ENCODE measurements at places on chromosomes 2 and 18.

- no peak for DNase-seq
Observed at GRCh38 chr2:86143307-86143706, 37.3 kb downstream of the PTCD3 start.

DNA sequence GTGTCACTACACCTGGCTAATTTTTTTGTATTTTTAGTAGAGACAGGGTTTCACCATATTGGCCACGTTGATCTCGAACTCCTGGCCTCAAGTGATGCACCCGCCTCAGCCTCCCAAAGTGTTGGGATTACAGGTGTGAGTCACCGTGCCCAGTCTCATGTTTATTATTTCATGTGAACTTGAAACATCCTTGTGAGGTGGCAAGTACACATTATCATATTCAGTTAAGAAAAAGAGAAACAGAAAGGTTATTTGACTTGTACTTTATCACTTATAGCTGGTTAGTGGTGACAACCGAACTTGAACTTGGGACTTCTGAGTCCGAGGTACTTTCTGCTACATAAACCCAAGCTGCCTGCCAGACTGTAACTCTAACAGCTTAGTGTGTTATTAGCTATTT, 24.4 kb downstream of the ABHD3 start:
- DNase-seq = no peak

DNA sequence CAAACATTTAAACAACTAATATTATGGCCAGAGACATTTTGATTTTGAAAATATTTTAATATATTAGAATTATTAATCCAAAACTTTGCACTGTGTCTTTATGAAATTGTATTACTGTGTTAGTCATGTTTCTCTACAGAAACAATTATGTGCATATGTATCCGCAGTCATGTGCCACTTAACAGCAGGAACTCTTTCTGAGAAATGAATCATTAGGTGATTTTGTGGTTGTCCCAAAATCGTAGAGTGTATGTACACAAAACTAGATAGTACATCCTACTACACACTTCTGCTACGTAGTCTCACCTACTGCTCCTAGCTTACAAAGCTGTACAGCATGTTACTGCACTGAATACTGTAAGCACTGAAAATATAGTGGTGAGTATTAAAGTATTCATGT, 479.2 kb upstream of the DSEL start:
- no peak for DNase-seq

DNA sequence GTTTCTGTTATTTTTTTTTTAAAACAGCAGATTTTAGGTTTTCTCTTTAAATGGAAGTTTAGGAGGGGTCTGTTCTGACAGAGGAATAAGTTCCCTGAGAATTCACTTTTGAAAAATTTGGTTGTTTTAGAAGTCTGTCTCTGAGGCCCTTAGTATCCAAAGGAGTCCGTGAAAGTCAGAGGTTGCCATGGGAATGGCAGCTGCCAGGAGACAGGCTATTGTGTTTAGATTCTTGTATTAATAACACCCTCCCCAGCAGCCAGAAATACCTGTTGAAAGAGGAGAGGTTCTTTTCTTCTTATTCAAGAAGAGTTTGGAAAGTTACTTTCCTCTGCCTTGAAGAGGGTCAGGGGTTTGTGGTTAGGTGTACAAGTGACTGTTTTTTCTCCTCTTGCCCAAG, 29.5 kb downstream of the TNP1 start:
- DNase-seq = no peak

DNA sequence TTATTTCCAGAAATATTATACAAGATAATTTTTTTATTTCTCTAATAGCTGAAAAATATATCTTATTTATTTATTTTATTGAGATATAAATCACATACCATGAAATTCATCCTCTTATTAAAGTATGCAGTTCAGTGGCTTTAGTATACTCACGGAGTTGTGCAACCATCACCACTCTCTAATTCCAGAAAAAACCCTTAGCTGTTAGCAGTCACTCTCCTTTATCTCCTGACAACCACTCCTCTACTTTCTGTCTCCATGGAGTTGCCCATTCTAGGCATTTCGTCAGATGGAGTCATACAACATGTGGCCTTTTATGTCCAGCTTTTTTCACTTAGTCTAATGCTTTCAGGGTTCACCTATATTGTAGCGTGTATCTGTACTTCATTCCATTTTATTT, 66.5 kb downstream of the TCF7L1 start:
- DNase-seq = no peak

DNA sequence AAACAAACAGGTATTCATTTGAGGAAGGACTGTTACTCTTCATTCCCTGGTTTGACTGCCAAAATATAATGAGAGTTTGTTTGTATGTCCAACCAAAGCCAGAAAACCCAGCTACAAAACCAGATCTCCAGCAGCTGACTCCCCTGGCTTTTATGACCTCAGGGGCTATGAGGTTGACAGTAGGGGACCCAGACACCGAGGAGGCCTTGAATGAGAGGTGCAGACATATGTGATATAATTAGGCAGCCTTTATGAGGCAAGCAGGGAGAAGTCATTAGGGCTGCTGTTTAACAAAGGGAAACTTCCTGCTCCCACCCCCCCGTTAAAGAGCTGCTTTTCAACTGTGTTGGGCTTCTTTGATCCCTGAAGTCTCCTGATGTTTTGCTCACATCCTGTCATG, 236.7 kb downstream of the SLC4A3 start:
- no peak for DNase-seq

- no peak for DNase-seq
Observed at GRCh38 chr2:156867201-156867600, 390.3 kb upstream of the GALNT5 start.

- DNase-seq = no peak
Observed at GRCh38 chr18:76098674-76099411, 396.2 kb downstream of the ZNF516 start.

- DNase-seq = no peak
Observed at GRCh38 chr2:169095621-169096105, 26.3 kb downstream of the DHRS9 start.

DNA sequence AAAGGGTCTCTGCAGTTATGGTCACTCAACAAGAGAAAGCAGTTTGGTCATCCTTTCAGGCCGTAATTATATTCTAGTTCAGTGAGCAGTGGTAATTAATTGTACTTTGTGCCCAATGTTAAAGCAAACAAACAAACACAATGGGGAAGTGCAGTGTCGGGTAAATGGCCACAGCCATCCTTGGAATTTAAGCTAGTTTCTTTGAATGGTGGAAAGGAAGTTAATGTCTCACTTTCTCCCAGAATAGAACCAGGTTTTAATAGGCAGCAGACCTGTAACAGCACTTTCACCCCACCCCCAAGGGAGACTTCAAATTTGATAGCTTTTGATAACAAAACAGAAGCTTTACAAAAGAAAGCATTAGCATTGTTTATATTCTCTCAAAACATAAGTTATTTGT, 20.0 kb upstream of the ITGAV start:
- DNase-seq = no peak

- DNase-seq = no peak
Observed at GRCh38 chr2:37627710-37628109, 43.7 kb downstream of the CDC42EP3 start.

- peak; percentile 72 for DNase-seq
Observed at GRCh38 chr2:237449193-237449881, 35.4 kb upstream of the COL6A3 start.

DNA sequence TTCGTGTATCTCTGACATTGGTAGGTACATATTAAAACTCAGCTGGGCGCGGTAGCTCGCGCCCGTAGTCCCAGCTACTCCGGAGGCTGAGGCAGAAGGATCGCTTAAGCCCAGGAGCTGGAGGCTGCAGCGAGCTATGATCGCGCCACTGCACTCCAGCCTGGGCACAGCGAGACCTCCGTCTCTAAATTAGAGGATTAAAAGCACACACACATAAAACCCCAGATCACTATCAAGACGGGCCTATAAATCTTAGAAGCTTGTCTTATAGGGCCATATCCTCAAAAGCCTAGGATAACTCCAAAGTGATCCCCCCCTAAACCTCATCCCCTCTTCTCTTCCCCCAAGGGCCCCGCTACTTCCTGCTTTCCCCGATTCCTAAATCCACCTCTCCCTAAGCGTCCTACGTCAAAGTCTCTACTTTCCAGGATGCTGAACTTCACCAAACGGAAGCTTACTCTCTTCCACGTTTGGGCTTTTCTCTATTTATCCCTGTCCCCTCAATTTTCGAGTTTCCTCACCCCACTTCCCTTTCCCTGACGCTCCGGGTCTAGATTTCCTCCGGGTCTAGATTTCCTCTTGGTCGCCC, 707 bp downstream of the KRCC1 start:
- DNase-seq = no peak

DNA sequence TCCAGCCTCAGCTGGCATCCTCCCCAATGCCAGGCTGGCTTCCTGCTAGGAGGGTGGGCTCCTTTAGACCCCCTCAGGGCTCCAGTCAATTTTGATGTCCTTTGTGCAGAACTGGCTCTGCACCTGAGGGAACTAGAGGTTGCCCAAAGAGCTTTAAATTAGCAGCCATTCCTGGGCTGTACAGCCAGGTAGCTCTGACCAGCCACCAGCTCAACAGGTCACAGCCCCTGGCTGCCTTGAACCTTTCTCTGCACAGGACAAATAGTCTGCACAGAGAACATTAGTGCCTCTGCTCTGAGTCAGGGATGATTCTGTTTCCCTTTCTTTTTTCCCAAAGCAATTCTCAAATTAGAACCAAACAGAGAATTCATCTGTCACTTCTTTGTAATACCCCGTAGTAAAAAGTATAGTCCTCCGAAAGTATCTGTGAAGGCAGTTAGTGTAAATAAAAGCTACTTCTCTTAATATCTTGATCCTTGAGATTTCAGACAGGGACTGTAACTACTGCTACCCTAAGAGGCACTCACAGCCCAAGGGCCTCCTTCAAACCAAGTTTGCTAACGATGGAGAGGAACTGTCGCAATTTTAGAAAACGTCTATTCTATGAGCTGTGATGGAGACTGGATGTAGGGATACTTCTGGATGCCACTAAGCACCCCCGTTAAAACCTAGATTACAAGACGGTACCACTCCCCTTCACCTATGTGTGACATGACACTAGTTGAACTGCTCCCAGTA, 3.0 kb downstream of the TTC32 start:
- DNase-seq = no peak

DNA sequence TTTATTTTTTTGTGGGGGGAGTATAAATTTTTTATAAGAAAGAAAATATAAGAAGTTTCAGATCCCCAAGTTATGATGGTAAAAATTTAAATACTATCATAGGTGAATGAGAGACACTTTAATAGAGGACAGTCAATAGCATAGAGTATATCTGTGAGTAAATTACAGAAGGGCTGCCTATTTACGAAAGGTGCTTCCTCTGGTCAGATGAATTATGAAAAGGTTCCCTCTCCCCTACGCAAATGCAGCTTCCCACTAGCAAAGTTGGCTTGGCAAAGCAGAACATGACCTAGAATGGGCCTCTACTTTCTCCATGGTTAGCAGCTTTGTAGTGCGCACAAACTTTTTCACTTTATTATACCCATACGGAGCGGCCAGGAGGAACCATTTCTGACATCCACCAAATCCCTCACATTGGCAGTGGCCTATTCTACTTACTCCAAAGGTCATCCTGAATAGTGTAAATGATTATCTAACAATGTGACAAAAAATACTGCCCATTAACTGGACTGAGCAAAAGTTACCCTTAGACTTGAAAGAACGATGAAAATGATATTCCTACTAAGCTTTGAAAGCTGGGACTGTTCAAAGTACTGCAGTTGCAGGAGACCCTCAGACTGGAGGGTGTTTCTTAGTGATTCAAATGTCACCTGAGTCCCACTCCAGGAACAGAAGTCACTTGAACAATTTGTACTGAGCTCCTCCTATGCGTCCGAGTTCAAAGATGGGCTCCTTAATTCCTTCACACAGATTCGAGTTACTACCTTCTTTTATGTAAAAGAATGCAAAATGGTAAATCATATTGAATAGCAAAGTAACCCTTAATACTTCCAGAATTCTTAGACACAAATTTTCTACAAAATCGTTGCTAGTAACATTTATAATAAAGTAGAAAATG, 148.5 kb downstream of the NOL4 start:
- DNase-seq = no peak

GRCh38 chr2:241066171-241066892, 35.8 kb downstream of the MTERF4 start:
- no peak for DNase-seq

GRCh38 chr2:29068513-29068912, 5.8 kb downstream of the PCARE start:
- DNase-seq = no peak

GRCh38 chr2:202099515-202099914, 26.5 kb downstream of the KIAA2012 start:
- no peak for DNase-seq

- DNase-seq = no peak
Observed at GRCh38 chr18:5974696-5975095, 79.4 kb upstream of the TMEM200C start.

DNA sequence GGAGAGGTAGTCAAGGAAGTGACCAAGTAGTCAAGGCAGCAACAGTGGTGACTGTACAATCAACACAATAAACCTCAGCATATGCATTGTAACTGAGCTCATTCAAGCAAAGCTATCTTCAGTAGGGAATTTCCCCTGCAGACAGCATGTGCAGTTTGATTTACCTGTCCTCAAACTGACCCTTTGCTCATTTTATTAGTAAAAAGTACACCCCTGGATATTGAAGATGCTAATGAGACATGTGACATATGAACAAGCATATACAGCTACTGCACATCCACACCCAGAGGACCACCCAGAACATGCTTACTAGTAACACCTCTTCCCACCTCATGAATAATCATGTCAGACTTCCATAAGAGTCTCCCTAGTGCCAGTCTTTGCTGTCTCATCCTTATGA, 15.4 kb downstream of the C2orf81 start:
- DNase-seq = no peak

DNA sequence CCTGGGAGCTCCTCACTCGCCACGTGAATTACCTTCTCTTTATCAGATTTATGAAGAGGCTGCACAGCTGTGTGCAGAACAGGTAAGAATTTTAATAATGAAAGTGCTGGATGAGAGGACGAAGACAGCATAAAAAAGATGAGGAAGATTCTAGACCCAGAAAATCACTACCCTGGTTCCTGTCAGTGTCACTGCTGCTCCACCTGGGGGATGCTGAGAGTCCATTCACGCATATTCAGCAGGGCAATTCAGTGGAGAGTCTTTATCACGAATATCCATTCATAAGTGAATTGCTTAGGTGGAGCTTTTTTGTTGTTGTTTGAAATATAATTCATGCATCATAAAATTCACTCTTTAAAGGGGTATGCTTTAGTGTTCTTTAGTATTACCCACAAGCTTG, 52.0 kb downstream of the MRPL33 start:
- DNase-seq = no peak

GRCh38 chr2:240722796-240723735, 31.4 kb downstream of the AQP12A start:
- DNase-seq = no peak

DNA sequence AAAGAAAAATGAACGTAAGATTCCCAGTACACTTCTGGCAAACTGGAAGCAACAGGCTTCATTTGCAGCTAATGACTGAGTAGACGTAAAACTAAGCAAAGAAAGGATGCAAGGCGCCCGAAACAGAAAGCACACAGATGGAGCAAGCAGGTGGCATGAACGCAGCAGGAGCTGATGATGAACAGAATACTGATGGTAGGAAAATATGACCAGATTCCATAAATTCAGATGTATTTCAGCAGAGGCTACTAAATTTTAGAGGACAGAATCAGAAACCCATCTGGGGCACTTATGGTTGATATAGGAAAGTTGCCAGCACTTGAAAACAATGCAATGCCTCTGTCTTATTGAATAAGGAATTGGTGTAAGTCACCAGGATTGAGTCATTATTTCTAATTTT, 658.7 kb upstream of the LINC00305 start:
- no peak for DNase-seq

GRCh38 chr2:3624059-3624794, 29.3 kb downstream of the COLEC11 start:
- no peak for DNase-seq

GRCh38 chr2:98909317-98910211, 26.5 kb downstream of the CRACDL start:
- DNase-seq = no peak

- peak; percentile 66 for DNase-seq
Observed at GRCh38 chr2:227238238-227239237, 74.1 kb downstream of the COL4A3 start.
